Right ventricle myocardium superior (tissue), 1 donor: ENCODE measurements at places on chromosomes 2 and 18. TPM values are rescaled to one million over a fixed set of nuclear protein-coding genes. Genes with fewer than 3 reads are reported as not detected.

- no peak for DNase-seq
Measured at GRCh38 chr2:160354677-160355076, 138.9 kb downstream of the RBMS1 start.

DNA sequence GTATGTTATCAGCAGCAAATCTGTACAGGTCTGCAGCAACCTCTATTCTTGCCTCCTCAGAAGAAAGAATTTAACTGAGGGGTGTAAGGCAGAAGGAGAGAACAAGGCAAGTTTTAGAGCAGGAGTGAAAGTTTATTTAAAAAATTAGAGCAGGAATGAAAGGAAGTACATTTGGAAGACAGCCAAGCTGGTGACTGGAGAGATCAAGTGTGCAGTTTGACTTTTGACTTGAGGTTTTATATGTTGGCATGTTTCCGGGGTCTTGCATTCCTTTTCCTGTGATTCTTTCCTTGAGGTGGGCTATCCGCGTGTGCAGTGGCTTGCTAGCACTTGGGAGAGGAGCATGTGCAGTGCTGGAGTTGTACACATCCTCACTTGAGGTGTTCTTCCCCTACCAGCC is 16.5 kb upstream of the CERS6 start:
- no peak for DNase-seq

- no peak for DNase-seq
Measured at GRCh38 chr2:71173096-71173495, 42.7 kb downstream of the MPHOSPH10 start.

DNA sequence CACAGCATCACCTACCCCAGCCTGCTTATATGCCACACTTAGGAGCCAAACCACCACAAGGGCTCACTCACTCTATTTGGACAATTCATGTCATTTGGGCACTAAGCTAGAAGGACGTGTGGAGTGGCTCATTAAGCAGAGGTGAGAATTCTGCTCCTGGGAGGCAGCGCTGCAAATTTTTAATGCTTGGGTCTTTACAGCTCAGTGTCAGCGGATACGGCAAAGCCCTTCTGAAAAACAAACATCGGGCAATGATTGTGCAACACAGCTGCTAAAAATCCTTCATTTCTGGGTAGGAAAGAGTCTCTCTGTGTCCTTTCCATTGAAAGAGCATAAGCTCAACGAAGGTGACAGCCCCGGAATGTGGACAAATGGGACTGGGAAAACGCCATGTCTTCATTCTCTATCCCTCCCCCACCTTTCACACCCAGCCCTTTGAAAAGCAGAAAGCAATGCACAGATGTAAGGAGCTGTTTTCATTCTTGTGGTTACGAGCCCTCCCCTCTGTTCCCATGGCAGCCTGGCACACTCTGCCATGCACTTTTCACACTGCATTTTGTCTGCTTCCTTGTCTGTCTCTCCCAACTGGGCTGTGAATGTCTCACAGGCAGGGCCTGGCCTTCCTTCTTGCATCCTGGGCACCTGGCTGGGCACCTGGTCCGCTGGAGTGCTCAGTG is 16.0 kb downstream of the TMEM177 start:
- DNase-seq = no peak

Gene EFR3B
- total RNA-seq = 3.8 TPM

GRCh38 chr2:98810588-98810928 is 79.6 kb upstream of the MGAT4A start:
- DNase-seq = no peak

- no peak for DNase-seq
Measured at GRCh38 chr2:99389371-99389770, 52.2 kb downstream of the EIF5B start.

Gene ERFE
- total RNA-seq = not detected

Gene AQP12B
- not detected for total RNA-seq

- DNase-seq = no peak
Measured at GRCh38 chr2:199818026-199818425, 33.0 kb downstream of the FTCDNL1 start.

DNA sequence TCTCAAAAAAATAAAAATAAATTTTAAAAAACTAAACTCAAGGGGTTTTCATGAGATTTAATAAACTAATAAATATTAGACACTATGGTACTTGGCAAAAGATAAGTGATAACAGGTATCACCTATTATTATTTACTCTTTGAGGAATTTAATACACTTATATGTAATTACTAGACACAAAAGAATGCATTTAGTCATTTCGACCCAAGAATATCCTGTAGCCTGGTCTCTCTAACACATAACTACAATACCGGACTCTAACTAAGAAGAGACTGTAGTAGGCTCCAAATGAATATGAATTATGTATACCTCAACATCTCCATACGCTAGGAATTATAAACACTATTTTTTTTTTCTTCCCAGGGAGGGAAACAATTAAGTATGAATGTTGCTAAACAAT is 850.7 kb downstream of the CPS1 start:
- no peak for DNase-seq

Gene ACTG2
- 1.7 TPM for total RNA-seq

DNA sequence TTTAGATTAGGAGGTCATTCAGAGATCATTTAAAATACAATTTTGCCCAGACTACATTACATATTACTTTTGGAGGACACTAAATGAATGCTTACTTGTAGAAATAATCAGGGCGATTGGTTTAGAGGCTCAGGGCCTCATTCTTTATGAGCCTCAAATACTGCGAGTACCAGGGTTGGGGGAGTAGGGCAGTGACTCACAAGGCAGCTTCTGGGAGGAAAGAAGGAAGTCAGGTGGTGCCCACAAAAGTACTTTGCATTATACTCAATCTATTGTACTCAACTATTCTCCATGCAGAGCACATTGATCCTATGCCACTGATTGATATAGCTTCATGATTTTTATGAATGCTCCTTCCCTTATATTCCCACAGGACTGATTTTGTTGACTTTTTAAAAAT is 166.9 kb downstream of the SOCS6 start:
- no peak for DNase-seq

- DNase-seq = no peak
Measured at GRCh38 chr2:163028807-163029206, 190.2 kb upstream of the KCNH7 start.

DNA sequence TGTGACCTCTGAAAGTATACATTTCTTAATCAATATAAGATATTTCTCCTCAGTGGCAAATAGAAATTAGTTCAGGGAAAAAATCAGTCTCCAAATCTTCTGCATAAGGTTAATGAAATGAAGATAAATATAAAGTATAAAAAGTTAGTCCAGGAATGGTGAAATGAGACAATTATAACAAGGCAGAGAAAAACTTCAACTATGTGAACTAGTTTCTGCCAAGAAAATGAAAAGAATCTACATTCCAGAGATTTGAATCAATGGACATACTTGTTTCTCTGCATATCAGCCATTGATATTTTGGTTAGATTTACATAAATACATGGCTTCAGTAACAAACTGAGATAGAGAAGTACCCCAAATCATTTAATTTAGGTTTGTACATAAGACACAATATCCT is 249.0 kb downstream of the EXOC6B start:
- DNase-seq = no peak

DNA sequence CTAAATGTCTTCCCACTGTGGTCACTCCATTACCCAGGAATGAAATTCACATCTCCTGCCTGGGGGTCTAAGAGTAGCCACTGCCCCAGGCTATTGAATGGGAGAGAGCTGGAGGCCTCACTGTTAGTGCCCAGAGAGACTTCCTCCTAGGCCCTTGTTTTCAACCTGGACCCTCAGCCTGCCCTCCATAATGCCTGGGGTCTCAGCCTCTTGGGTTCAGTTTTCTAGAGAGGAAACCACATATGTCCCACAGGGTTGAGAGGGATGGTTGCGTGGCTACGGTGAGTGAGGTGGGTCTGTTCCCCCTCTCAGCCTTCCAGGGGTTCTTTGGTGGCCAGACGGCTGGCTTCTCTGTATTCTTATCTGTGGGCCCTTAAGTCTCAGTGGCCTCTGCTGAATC is 43.4 kb downstream of the SPATS2L start:
- no peak for DNase-seq
